RPMI7951 (cell line): ENCODE measurements at places on chromosomes 5 and 9.

DNA sequence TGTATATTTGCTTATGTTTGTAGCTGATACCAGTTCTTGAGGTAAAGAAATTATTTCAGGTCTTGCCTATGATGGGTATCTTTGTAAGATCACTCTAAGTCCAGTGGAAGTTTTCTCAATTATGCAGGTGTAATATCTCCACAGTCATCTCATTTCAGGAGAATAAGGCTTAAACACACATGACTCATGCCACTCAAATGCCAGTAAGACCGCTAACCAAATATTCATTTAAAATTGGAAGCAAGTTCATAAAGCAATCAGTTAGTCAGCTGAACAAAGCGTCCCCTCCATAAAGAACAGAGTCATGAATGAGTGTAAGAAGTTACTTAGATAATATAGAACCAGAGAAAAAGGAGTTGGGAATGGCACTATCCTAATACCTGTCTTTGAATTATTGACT, 248.7 kb downstream of the LURAP1L start:
- no peak for DNase-seq

- DNase-seq, result no peak
Measured at GRCh38 chr9:87787735-87788134, 61.8 kb downstream of the CTSL start.

GRCh38 chr5:82622205-82622604, 344.1 kb upstream of the RPS23 start:
- DNase-seq, result peak; percentile 33

DNA sequence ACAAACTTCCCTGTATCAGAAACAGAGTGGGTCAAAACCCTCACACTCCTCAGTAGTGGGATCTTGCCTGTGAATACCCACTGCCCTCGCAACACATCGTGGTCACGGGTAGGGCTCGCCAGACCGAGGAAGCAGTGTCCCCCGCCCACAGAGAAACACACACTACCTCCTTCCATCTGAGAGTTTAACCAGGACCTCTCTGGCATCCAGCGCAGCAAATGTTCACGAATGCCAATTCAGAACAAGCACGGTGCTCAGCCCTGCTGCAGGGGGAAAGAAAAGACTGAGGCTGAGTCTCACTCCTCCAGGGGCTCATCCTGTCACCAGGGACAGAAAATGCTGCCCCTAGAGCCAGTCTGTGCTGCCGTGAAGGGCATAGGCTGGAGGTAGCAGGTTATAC, 42.5 kb upstream of the SYNPO start:
- DNase-seq, result no peak

DNA sequence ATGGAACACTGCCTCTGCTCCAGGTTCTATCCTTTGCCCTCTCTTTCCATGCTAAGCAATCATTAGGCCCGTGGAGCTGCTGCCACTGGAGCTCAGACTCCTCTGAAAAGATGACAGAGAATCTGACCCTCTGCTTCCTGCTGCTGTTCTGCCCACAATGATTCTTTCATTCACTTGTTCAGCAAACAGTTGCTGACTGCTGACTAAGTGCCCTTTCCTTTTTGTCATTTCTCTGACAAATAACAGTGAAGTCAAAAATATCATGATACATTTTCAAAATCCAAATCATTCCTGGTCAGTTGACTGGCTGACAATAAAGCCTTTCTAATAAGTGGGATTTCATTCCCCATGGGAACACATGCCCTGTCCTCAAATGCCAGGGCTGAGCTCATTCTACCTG, 110.1 kb downstream of the SIL1 start:
- DNase-seq, result peak; percentile 9

- no peak for DNase-seq
Measured at GRCh38 chr9:83466351-83466750, 71.8 kb downstream of the FRMD3 start.

GRCh38 chr9:107894572-107895261, 405.1 kb upstream of the KLF4 start:
- DNase-seq, result no peak

DNA sequence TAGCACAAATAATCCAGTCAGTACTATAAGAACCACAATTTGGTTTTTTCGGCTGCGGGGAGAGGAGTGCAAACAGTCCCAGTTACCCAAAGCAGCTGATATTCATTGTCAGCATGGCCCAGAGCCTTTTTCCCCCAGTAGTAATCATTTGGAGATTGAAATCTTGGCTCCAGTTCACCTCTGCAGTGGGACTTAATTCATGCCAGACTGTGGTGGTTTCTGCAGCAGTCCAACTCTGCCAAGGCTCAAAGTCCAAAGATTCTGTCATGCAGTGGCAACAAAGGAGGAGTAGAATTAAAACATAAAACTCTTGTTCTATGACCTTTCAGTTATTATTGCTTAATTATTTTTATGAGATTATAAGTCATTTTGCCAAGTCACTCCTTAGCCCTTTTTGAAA, 25.0 kb upstream of the TRIM36 start:
- peak; percentile 3 for DNase-seq

DNA sequence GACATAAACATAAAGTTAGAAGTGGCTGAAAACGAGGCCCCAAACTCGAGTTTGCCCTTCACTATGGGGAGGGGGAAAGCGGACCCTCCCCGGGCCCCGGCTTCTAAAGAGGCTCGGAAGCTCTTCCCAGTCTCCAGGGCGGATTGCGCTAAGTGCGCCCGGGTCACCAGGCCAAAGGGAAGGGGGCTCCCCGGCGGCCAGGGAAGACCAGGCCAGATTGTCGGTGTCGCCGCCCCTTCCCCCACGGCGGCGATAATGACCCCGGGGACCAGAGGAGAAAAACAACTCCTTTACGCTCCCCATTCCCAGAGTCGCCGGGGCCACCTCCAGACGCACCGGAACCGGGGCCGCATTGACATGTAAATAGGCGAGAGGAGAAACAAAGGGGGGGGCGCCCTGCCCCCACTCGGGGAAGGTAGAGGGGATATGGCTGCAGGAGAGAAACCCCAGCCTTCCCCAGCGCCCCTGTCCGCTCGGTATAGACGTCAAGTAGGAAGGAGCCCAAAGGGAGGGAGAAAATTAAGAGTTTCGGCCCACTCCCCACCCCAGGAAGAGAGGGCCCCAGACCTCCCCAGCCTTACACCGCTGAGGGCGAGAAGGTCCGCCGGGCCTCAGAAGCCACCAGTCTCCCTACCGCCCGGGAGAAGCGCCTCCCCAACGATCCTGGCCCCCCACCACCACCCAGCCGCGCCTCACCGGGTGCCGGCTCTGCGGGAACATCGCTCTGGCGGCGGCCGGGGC, 1.7 kb downstream of the TLE1 start:
- peak; percentile 9 for DNase-seq

- peak; percentile 62 for DNase-seq
Measured at GRCh38 chr5:96852759-96853158, 23.5 kb upstream of the ERAP2 start.

GRCh38 chr5:134450374-134450773, 38.7 kb upstream of the CDKN2AIPNL start:
- no peak for DNase-seq

- DNase-seq, result no peak
Measured at GRCh38 chr9:72363236-72363635, 1.8 kb downstream of the ZFAND5 start.

- DNase-seq, result no peak
Measured at GRCh38 chr9:83154821-83155220, 91.9 kb upstream of the RASEF start.

GRCh38 chr9:133667759-133668450, 31.7 kb downstream of the DBH start:
- no peak for DNase-seq

- no peak for DNase-seq
Measured at GRCh38 chr5:90274216-90274615, 135.3 kb downstream of the CETN3 start.

GRCh38 chr9:109766351-109766750, 13.6 kb upstream of the PALM2AKAP2 start:
- peak; percentile 95 for DNase-seq

DNA sequence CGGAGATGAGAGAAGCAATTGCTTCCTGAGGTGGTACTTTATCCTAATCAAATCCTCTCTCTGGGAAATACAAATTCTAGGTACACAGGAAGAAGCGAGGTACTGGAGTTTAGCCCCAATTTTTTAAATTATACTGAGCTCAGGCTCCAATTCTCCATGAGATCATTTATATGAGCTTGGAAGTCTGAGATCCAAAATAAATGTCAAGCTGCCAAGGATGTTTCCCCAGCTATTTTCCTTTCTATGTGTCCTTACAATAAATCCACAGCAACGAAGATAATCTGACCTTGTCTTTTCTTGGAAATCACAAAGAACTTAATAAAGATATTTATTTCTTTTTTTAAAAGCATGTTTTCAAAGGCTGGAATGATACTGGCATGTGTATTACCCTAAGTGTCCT, 597.3 kb downstream of the GABRG2 start:
- no peak for DNase-seq

DNA sequence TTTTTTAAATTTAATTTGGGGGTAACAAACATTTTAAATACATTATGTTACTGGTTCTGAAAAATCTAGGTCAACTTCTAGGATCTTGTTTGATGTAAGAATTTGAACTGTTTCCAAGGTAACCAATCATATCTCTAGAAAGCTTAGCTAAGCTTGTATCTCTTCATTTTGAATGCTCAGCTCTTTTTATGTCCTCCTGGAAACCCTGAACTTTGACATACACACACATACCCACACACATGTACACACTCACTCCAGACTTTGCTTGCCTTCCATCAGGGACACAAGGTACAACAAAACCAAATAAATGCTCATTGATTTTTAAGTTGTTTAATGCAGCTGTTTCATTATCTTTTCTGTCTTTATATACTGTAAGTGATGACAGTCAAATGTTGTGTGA, 178.5 kb downstream of the RAB3C start:
- DNase-seq, result no peak

- no peak for DNase-seq
Measured at GRCh38 chr5:163612358-163613149, 107.1 kb downstream of the MAT2B start.
